GM12878 (cell line): ENCODE measurements at places on chromosomes 11 and 22. TPM values are rescaled to one million over a fixed set of nuclear protein-coding genes. Genes with fewer than 3 reads are reported as not detected.

GRCh38 chr11:66183494-66184048, 84.9 kb upstream of the RAB1B start:
- H3K4me3 ChIP-seq, result no peak overlapping the region
- no peak overlapping the region for H3K27ac ChIP-seq
- H3K36me3 ChIP-seq, result no peaks in the 10 kb centered on the region; the same call in 1 of the 2 replicates
- no peak for DNase-seq
- H3K4me1 ChIP-seq, result peaks cover 7% of the 10 kb centered on the region

- peaks cover 28% of the 10 kb centered on the region for H3K4me1 ChIP-seq
- no peak for DNase-seq
- H3K4me3 ChIP-seq, result peak overlapping the region; percentile 82; the same call in 1 of the 2 replicates
Measured at GRCh38 chr22:31289344-31289743, 2.9 kb downstream of the PIK3IP1 start.

DNA sequence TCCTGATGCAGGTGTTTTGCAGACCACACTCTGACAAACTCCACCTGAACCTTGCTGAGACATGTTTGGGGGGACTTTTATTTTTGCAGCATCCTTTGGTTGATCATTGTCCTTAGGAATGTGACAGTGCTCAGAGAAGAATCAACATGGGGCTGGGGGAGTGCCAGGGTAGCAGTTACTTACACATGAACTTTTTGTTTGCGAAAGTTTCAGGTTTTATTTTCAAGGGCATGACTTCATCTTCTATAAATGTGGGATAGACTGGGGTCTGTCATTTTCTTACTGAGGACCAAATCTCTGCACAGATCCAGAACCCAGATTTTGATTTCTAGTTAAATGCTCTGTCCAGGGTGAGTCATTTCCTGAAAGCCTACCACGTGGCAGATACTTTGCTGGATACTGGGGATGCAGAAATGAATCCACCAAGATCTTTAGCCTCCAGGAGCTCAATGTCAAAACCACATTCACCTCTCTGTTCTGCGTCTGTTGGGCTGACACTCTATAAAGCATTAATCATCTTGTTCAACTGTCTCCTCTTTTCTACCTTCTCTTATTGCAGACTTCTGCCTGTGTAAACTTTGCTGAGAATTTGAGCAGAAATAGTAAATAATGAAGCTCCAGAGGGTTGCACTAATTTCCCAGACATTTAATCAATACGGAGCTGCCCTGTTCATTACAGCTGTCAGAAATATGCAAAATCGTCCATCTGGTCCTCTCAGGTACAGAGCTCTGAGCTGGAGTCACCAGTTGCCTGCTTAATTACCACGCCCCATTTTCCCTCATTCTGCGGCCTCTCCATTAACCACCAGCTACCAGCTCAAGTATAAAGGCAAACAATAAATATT, 387.9 kb downstream of the MIAT start:
- H3K4me1 ChIP-seq, result no peaks in the 10 kb centered on the region
- H3K4me3 ChIP-seq, result no peak overlapping the region
- H3K27me3 ChIP-seq, result no peaks in the 10 kb centered on the region
- DNase-seq, result no peak
- H3K27ac ChIP-seq, result no peak overlapping the region

- no peak overlapping the region for H3K4me3 ChIP-seq
- peaks cover 38% of the 10 kb centered on the region for H3K36me3 ChIP-seq
- H3K4me1 ChIP-seq, result peaks cover 28% of the 10 kb centered on the region
Measured at GRCh38 chr11:61297341-61297740, 2.2 kb upstream of the VWCE start.

GRCh38 chr11:125005491-125005890, 51.5 kb downstream of the CCDC15 start:
- no peak overlapping the region for H3K27ac ChIP-seq
- no peaks in the 10 kb centered on the region for H3K27me3 ChIP-seq
- no peaks in the 10 kb centered on the region for H3K36me3 ChIP-seq

Gene OR8D1
- total RNA-seq, result not detected in 2 replicates

DNA sequence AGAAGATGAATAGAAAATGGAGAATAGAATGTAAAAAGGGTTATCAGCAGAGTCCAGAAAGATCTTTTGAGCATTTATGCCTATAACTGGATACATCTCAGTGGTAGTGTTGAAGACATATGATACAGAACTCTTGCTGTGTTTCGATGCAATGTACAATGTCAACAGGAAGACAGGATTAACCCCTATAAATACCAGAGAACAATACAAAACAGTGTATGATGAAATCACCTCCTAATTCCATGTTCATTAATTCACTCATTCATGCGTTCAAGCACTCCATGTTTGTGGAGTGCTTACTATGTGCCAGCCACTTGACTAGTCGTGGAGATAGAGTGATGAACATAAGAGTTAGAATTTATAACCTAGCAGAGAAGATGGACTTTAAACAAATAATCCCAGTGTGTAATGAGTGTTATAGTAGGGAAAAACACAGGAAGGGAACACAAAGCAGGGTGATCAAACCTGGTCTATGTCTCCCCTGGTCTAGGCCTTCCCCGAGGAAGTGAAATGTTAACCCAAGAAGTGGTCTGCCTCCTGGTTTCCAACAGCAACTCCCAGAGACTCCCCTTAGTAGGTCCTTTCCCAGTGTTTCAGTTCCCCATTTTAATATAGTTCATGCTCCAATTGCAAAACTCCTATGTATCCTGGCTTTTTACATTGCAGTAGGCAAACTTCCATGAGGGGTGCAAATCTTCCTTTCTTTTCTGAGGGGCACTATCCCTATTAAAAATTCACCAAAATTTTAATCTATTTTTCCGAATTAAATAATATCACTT, 9.1 kb upstream of the SESN3 start:
- peaks cover 9% of the 10 kb centered on the region; the same call in 1 of the 2 replicates for H3K4me1 ChIP-seq
- H3K4me3 ChIP-seq, result no peak overlapping the region
- H3K27me3 ChIP-seq, result no peaks in the 10 kb centered on the region
- DNase-seq, result no peak

DNA sequence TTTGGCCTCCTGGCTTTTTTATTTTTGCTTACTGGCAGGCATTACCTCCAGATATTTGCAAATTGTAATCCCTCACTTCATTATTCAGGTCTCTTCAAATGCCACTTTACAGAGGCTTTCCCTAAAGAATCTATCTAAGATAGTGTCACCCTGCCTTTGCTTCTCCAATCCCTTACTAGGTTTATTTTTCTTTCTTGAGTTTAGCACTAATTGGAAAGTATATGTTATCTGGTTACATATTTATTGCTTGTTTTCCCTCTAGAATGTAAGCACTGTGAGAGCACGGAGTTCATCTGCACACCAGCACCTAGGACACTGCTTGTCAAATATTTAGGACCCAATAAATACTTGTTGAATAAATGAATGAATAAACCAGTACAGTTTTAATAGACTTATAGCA, 3.5 kb downstream of the KIF18A start:
- H3K4me1 ChIP-seq, result peaks cover 3% of the 10 kb centered on the region; the same call in 1 of the 2 replicates
- H3K36me3 ChIP-seq, result no peaks in the 10 kb centered on the region
- DNase-seq, result no peak

DNA sequence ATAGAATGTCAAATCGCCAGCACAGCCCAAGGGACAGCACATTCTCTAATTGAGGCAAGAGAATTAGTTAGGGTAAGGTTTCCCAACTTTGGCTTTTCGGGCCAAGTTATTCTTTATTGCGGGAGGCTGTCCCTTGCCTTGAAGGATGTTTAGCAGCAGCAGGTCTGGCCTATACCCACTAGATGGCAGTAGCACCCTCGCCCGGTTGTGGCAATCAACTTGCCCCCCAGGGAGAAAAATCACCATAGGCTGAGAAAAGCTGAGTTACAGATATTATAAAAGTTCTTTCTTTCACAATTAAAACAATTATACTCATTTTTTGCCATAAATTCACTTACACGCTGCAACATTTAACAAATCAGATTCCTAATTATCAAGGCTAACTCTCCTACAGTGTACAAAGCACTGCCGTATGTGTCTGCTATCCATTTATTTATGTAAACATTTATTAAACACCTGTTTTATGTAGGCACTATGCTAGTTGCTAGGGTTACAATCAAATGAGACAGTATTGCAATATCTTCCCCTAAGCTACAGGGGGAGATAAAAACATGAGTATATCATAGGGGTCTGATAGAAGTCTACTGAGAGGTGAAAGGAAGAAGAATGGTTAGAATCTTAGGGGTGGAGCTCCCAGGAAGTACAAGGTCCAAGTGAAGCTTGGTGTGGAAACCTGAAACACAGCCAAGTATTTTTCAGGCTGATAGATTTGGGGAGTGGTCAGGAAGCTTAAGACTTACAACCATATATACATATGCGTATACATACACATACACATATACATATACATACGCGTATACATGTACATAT, 452.3 kb downstream of the RAB38 start:
- H3K27ac ChIP-seq, result no peak overlapping the region
- H3K4me3 ChIP-seq, result no peak overlapping the region
- H3K27me3 ChIP-seq, result no peaks in the 10 kb centered on the region

- no peak overlapping the region for H3K27ac ChIP-seq
- H3K4me1 ChIP-seq, result no peaks in the 10 kb centered on the region
- H3K27me3 ChIP-seq, result no peaks in the 10 kb centered on the region
- no peak overlapping the region for H3K4me3 ChIP-seq
Measured at GRCh38 chr11:30553521-30554110, 32.5 kb downstream of the MPPED2 start.

DNA sequence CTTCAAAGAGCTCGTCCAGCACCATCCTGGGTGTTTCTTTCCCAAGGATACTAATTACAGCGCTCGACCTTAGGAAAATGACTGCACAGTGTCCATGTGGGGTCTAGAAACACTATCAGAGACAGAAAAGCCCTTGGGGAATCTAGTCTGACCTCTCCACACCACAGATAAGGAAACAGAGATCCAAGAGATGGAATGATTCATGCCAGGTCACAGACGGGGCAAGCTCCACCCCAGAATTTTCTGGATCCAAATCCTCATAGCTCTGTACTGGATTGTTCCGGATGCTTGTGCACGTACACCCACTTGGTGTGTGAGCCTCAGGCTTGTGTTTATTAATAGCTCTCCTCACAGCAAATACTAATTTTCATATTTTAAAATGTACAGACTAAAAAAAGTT, 11.3 kb downstream of the ABTB2 start:
- no peaks in the 10 kb centered on the region for H3K27me3 ChIP-seq
- DNase-seq, result no peak
- peaks cover 5% of the 10 kb centered on the region; the same call in 1 of the 2 replicates for H3K4me1 ChIP-seq
- no peaks in the 10 kb centered on the region for H3K36me3 ChIP-seq
- no peak overlapping the region for H3K27ac ChIP-seq

DNA sequence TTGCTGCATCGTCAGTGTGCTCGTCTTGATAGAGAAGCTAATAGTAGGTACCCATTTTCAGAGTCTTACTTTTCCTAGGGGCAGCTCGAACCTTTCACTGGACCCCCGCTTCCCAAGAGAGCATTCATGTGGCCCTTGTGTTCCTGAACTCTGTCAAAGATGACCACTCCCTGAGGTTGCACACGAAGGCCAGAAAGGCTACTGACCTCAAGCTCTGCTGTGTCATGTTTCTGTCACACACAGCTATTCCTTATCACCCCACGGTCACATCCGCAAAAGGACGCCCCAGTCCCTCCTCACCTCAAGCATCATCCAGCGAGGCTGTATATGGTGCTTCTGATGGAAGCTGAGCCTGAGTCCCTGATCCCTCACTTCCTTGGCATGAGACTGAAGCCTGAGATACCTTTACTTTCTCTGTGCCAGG, 171.5 kb downstream of the LDLRAD3 start:
- no peaks in the 10 kb centered on the region for H3K36me3 ChIP-seq
- no peaks in the 10 kb centered on the region for H3K4me1 ChIP-seq
- DNase-seq, result no peak

GRCh38 chr11:62688491-62688890, 839 bp downstream of the LRRN4CL start:
- H3K27me3 ChIP-seq, result no peaks in the 10 kb centered on the region
- peaks cover 9% of the 10 kb centered on the region; the same call in 1 of the 2 replicates for H3K36me3 ChIP-seq
- H3K4me3 ChIP-seq, result no peak overlapping the region
- H3K27ac ChIP-seq, result no peak overlapping the region

DNA sequence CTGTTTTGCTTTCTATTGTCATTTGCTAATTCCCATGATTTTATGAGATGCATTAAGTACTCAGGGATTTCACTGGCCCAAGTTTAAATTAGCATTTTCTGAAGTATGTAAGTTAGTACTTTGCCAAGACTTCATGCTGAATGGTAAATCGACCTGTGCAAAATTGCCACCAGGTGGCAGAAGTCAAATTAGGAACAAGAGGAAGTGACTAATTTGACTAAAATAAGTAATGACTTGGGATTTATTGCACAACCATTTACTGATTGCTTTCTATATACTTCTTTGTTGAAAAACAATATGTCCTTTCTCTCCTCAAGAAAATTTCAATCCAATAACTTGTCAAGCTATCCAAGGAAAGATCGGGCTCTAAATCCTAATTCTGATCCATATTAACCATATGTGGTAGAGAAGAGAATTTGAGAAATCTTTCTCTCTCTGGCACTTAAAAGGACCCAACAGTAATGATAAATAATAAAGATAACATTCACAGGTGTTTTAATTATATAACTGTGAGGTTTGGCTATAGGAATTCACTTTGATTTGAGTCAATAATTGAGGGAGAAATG, 253.7 kb upstream of the CHORDC1 start:
- no peak overlapping the region for H3K4me3 ChIP-seq
- peak; percentile 8 for DNase-seq
- H3K36me3 ChIP-seq, result no peaks in the 10 kb centered on the region
- no peaks in the 10 kb centered on the region for H3K27me3 ChIP-seq
- H3K27ac ChIP-seq, result no peak overlapping the region

- DNase-seq, result no peak
- H3K4me3 ChIP-seq, result no peak overlapping the region
- no peaks in the 10 kb centered on the region for H3K4me1 ChIP-seq
- H3K27me3 ChIP-seq, result no peaks in the 10 kb centered on the region
- no peak overlapping the region for H3K27ac ChIP-seq
Measured at GRCh38 chr22:19466848-19467752, 11.9 kb downstream of the UFD1 start.

Gene DNAJB7
- not detected in 2 replicates for total RNA-seq

DNA sequence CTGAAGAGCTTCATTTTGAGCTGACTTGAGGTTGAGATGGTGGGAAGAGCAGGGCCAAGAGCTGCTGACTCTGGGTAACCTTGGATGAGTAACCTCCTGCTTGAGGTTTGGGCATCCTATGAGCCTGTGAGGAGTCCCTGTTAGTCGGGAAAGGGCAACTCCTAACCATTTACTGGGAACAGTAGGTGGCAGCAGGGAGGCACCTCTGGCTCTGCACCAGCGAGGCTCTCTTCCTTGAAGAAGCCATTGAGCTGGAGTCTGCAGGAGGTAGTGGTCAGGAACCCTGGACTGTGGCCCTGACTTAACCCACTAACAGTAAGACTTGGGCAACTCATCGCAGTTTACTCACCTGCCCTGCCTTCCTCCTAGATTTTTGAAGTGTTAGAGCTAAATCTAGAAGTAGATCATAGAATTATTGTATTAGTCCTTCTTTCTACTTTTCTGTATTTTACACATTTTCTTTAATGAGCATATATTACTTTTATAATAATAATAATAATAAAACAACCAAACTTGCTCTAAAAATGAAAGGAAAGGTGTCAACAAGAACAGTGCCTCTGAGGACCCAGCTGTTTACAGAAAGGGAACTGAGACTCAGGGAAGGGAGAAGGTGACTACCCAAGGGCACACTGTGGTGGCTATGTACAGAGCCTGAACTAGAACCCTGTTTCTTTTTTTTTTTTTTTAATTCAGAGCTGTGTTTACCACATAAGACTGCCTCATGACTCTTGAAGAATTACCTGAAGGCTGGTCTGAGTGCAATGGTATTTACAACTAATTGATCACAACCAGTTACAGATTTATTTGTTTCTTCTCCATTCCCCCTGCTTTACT, 47.5 kb downstream of the MEI1 start:
- no peaks in the 10 kb centered on the region for H3K36me3 ChIP-seq
- H3K4me3 ChIP-seq, result peak overlapping the region; percentile 34; the same call in 1 of the 2 replicates
- peaks cover 42% of the 10 kb centered on the region for H3K4me1 ChIP-seq
- peak; percentile 80 for DNase-seq
- H3K27me3 ChIP-seq, result no peaks in the 10 kb centered on the region
- H3K27ac ChIP-seq, result peak overlapping the region; percentile 69

Gene AIP
- 128 and 129 TPM in 2 replicates for total RNA-seq
